ENCODE measurements at places on chromosomes 3 and 15.

- peak; percentile 43 for DNase-seq
Observed at GRCh38 chr3:66450390-66451022, 50.3 kb downstream of the LRIG1 start.

DNA sequence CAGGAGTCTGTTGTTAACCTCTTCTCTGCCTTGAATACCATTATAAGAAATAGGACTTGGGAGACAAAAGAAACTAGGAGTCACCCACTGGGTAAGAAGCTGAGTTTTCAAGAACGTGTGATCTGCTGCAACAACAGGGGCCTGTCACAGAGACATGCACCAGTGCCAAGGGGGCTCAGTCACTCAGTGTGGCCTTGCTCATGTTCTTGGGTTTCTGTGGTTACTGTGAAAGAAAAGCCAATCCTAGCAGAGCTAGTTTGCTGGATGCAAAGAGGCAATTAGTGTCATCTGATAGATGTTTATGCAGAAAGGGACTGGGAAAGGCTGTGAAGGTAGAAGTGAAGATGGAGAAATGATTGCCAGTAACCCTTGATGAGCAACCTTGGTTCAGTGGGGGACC is 126.3 kb downstream of the IQCH start:
- no peak for DNase-seq

DNA sequence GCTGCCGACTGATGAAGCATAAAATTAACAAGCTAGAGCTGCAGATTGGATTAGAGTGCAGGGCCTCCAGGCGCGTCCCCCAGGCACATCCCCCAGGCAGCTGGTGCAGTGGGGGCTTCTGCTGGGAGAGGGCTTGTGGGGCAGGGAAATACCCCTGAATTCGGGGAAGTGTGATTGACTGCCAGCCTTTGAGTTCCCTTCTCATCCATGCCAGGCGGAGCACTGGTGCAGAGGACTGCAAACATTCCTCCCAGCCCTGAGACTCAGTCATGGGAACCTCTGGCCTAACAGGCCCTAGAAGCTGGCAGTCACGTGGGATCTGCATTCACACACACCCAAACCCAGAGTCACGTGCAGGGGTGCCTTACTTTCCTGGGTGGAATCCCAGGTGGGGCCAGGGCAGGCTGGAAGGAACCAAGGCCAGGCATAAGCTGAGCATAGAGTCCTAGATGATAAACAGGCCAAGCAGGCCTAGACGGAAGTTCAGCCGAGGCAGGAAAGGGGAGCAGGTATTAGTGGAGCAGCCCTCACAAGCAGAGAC is 46.2 kb upstream of the SEC22A start:
- no peak for DNase-seq

- DNase-seq: no peak
Observed at GRCh38 chr15:99120050-99120777, 15.3 kb downstream of the SYNM start.

DNA sequence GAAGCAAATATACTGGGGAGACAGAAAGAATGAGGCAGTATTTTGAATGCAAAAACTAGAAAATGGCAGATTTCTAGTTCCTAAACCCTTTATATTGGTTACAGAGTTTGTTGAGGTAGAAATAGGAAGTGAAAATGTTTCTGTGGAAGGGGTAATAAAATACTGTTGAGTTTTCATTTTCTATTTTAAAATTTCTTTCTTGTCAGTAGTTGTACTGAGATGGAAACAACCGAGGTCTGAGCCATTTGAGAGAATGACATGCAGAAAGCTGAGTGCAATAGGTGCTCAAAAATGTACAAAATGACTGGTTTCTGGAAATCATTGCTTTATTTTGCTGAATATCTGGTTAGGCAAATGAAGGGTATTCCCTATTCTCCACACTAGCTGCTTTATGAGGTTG is 361.4 kb downstream of the CHL1 start:
- no peak for DNase-seq
